Activated naive CD4-positive, alpha-beta T cell (primary cell): ENCODE measurements at places on chromosomes 5 and 9.

DNA sequence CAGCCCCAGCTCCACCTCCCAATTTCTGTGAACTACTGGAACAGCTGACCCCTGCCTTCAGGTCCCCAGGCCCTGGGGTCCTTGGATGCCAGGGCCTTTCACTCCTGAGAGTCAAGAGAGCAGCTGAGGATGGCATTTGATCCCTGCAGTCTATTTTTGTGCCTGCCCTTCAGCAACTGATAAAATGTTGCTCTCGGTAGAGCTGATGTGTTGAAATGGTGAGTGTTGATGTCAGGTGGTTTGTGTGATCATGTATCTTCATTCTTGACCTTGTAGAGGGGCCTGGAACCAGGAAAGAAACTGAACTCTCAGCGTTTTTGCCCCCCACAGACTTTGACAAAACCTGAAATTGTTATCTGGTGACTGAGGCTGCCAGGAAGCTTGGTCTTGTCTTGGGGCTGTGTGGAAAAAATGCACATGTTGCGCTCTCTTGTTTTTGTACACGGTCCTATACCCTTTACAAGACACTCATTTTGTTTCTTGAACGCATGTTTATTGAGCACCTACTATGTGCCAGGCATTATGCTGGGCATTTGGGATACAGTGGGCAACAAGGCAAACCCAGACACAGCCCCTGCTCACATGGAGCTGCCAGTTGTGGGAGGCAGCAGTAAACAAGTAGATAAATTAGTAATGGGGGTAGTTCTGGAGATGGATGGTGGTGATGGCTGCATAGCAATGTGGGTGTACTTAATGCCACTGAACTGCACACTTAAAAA lies 78.3 kb downstream of the PPARGC1B start:
- DNase-seq = no peak

DNA sequence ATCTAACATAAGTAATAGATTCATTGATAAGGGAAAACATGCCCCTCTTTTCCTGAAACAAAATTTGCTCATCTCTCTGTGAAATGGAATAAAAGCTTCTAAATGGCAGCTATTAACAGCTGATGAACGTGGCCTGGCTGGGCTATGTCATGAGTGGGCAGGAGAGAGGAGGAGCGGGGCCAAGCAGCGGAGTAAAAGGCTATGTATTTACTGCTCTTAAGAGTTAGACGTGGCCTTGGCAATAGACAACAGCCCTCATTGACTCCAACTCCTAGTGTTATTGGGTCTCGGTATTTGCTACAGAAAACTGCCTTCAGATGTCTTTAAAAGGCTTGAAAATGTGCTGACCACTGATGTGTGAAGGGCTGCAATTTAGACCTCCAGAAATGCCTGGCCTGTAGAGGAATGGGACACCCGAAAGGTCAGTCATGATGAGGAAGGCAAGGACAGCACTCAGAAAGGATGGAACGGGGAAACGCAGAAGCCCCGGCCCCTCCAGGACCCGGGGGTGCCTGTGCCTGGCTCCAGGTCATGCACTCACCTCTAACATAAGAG lies 116.8 kb downstream of the PDZD2 start:
- DNase-seq = no peak

- DNase-seq = no peak
Measured at GRCh38 chr5:140246378-140247122, 56.4 kb downstream of the PFDN1 start.

- no peak for DNase-seq
Measured at GRCh38 chr5:55104946-55105701, 2.7 kb downstream of the GZMA start.

- DNase-seq = no peak
Measured at GRCh38 chr5:151200913-151201595, 22.8 kb downstream of the CCDC69 start.

- DNase-seq = no peak
Measured at GRCh38 chr9:6305954-6306563, 22.1 kb upstream of the TPD52L3 start.
